ENCODE measurements at places on chromosomes 4 and X.
A peak's percentile ranks its signal among the peaks of the same experiment; 100 is the strongest.

- no peaks in the 10 kb centered on the region for H3K4me1 ChIP-seq
- no peak overlapping the region for H3K4me3 ChIP-seq
- DNase-seq = no peak
These were observed 302.1 kb downstream of the KCTD8 start for GRCh38 chr4:44146516-44146915.

DNA sequence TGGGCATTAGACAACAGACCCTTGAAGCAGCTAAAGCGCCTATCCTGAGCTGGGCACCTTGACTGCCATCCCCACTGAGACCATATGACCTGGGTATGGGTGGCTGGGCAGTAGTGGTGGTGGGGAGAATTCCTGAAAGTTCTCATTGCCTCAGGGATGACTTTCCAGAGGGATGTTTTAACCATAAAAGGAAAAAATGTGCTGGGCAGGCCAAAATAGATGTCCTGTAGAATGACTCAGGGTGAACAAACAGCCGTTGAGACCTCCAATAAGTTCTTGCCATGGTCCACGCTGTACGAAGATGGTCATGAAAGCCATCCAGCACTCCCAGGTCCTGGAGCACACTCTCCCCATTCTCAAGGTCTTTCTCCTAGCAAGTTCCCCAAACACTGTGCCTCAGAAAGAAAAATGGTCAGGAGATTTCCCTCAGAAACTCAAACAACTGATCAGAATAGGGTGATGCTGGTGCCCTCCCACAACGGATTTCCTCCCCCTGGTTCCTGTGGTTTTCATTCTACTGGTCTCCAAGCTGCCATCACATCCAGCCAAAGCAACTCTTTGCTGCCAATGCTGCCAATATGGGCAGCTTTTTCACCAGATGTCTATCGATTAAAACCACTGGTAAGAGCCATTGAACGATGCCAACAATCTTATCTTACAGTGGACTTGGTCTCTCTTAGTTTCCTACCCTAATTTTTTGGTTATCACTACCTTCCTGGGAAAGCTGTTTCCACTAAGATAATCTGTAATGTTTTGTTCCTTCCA is 11.2 kb downstream of the CDKN2AIP start:
- no peak overlapping the region for H3K27ac ChIP-seq
- H3K27me3 ChIP-seq = no peaks in the 10 kb centered on the region
- no peaks in the 10 kb centered on the region for H3K36me3 ChIP-seq
- no peak for DNase-seq
- no peak overlapping the region for H3K4me3 ChIP-seq

- H3K36me3 ChIP-seq = no peaks in the 10 kb centered on the region
- no peak overlapping the region for H3K4me3 ChIP-seq
- no peaks in the 10 kb centered on the region for H3K27me3 ChIP-seq
- H3K4me1 ChIP-seq = no peaks in the 10 kb centered on the region
- H3K27ac ChIP-seq = no peak overlapping the region
- no peak for DNase-seq
These were observed 78.1 kb upstream of the ADGRA3 start for GRCh38 chr4:22593933-22594332.

- H3K27me3 ChIP-seq = no peaks in the 10 kb centered on the region
- H3K4me3 ChIP-seq = peak overlapping the region; percentile 90
- peaks cover 18% of the 10 kb centered on the region for H3K36me3 ChIP-seq
- H3K27ac ChIP-seq = peak overlapping the region; percentile 98
These were observed 2.0 kb upstream of the DDX3X start for GRCh38 chrX:41332005-41332404.

GRCh38 chr4:37685161-37685822 is 884 bp downstream of the RELL1 start:
- peaks cover 23% of the 10 kb centered on the region for H3K4me1 ChIP-seq
- H3K27ac ChIP-seq = no peak overlapping the region
- DNase-seq = no peak

- no peak overlapping the region for H3K4me3 ChIP-seq
- no peak for DNase-seq
- H3K36me3 ChIP-seq = no peaks in the 10 kb centered on the region
- H3K27me3 ChIP-seq = no peaks in the 10 kb centered on the region
- H3K27ac ChIP-seq = no peak overlapping the region
These were observed 217.7 kb upstream of the PSAPL1 start for GRCh38 chr4:7652451-7652881.

DNA sequence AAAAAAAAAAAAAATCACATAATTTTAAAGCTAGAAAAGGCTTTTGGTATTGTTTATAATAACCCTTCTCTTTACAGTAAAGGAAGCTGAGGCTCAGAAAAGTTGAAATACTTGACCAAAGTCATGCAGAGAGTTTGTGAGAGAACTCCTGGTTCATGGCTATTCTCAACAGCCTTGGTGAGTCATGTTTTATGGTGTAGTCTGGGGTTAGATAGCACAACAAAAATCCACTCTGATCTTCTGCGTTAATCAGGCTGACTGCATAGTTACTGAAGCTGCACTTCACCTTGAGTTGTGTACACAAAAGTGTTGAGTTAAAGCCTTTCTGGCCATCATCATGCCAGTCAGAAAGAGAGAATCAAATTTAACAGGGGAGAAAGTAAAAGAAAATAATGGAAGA is 19.3 kb upstream of the SFRP2 start:
- no peaks in the 10 kb centered on the region for H3K36me3 ChIP-seq
- DNase-seq = no peak
- no peaks in the 10 kb centered on the region for H3K4me1 ChIP-seq
- H3K4me3 ChIP-seq = no peak overlapping the region

DNA sequence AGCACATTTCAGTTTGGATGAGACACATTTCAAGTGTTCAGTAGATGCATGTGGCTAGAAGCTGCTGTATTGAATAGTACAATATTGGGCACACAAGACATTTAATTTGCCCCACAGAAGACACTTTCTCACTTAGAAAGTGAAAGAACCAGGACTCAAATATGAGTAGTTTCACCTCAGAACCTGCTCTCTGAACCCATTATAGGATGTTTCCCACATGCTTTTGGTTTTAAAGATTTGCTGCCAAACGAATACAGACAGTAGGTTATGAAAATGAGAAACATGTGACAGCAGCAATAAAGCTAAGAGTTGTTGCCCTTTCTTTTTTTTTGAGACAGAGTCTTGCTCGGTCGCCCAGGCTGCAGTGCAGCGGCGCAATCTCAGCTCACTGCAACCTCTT is 32.3 kb downstream of the C4orf54 start:
- H3K4me3 ChIP-seq = no peak overlapping the region
- no peak for DNase-seq
- H3K36me3 ChIP-seq = no peaks in the 10 kb centered on the region
- peaks cover 9% of the 10 kb centered on the region for H3K4me1 ChIP-seq
- no peaks in the 10 kb centered on the region for H3K27me3 ChIP-seq

- H3K4me1 ChIP-seq = 0 out of 2 replicates have a peak, but pooled peaks cover 3% of the 10 kb centered on the region
- peak; percentile 90 for DNase-seq
- H3K27ac ChIP-seq = no peak overlapping the region
- H3K36me3 ChIP-seq = no peaks in the 10 kb centered on the region
- no peak overlapping the region for H3K4me3 ChIP-seq
These were observed 9.5 kb downstream of the AMBN start for GRCh38 chr4:70601422-70602039.

GRCh38 chr4:77201857-77202256 is 44.9 kb downstream of the CCNG2 start:
- no peak overlapping the region for H3K4me3 ChIP-seq
- DNase-seq = no peak
- no peak overlapping the region for H3K27ac ChIP-seq
- no peaks in the 10 kb centered on the region for H3K4me1 ChIP-seq

Data from Karpas-422 (cell line).